ENCODE measurements at places on chromosomes 16 and 17.

DNA sequence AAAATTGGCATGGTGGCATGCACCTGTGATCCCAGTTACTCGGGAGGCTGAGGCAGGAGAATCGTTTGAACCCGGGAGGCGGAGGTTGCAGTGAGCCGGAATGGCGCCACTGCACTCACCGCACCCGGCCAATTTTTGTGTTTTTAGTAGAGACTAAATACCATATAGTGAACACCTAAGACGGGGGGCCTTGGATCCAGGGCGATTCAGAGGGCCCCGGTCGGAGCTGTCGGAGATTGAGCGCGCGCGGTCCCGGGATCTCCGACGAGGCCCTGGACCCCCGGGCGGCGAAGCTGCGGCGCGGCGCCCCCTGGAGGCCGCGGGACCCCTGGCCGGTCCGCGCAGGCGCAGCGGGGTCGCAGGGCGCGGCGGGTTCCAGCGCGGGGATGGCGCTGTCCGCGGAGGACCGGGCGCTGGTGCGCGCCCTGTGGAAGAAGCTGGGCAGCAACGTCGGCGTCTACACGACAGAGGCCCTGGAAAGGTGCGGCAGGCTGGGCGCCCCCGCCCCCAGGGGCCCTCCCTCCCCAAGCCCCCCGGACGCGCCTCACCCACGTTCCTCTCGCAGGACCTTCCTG lies at the start of gene HBQ1:
Gene HBQ1, plus strand, starts transcription at position 359 of the 575 bp plus-strand sequence. Its CDS starts 28 bp downstream, at position 387.
- no peak for DNase-seq

DNA sequence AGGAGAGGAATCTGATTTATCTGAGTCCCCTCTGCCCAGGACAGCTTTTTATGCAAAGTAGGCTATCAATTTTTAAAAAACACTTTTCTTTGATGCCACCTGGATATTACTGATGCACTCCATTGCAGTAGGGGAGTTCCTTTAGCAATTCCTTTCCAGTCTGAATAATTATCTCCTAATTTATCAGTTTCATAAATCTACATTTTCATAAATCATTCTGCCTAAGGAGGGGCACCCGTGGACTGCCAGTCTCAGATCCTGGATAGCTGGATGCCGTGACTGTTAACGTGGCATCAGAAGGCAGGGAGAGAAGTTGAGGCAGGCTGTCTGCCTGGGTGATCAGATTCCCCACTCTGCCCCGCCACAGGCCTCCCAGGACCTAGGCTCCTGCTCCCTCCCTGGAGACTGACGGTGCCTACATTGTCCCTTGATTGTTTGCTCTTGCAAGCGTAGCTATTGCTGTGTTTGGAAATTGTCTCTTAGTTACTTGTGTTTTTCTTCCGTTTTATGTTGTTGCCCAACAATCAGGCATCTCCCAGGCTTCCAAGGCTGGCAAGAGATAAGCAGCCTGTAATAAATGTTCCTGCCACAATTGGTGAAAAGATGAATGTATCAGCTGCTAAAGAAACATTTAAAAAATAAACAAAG lies 75.2 kb downstream of the KATNIP start:
- DNase-seq: no peak

GRCh38 chr16:8720080-8720966 lies 45.9 kb downstream of the ABAT start:
- DNase-seq: no peak

DNA sequence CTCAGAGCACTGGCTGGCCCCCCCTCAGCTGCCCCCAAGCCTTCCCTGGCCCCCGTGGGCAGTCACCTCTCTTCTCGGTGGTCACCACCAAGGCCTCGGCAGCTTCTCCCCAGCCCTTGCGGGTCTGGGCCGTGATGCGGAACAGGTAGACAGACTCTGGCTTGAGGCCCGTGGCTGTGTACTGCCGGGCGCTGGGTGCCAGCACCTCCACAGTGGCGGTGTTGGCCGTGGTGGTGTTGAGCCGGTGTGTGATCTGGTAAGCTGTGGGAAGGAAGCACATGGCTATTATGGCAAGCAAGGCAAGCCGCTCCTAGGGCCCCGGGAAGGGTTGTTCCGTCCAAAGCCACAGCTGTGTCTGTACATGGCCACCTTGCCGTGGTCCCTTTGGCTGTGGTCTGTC lies 78.4 kb upstream of the CDC42EP4 start:
- no peak for DNase-seq

GRCh38 chr16:74447578-74447977 lies 26.3 kb upstream of the CLEC18B start:
- no peak for DNase-seq

DNA sequence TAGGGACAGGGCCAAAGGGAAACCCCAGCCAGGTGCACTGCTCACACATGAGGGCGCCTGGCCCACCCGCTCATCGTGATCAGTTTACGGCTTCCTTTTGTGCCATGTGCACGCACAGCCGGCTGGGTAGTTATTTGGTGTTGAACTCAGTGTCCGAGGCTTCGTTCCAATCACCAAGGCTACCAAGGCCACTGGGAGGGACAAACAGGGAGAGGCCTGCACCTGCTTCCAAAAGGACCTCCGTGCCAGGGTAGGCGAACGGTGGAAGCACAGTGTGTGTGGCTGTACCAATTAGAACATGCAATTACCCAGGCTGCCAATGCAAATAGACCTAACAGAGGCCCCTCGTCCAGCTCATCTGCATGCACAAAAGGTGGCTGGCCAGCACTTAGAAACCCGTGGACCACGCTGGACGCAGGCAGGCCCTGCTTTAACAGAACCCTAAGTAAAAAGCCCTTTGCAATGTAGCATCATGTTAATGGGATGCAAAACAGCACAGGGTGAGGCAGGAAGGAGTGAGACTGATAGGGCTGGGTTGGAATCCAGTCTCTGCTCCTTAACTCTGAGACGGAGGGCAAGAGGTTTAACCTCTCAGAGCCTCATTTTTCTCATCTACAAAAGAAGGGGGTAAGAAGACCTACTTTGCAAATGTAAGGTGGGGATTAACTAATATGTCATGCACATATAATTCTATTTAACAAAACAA lies 204.0 kb downstream of the XYLT1 start:
- DNase-seq: no peak

DNA sequence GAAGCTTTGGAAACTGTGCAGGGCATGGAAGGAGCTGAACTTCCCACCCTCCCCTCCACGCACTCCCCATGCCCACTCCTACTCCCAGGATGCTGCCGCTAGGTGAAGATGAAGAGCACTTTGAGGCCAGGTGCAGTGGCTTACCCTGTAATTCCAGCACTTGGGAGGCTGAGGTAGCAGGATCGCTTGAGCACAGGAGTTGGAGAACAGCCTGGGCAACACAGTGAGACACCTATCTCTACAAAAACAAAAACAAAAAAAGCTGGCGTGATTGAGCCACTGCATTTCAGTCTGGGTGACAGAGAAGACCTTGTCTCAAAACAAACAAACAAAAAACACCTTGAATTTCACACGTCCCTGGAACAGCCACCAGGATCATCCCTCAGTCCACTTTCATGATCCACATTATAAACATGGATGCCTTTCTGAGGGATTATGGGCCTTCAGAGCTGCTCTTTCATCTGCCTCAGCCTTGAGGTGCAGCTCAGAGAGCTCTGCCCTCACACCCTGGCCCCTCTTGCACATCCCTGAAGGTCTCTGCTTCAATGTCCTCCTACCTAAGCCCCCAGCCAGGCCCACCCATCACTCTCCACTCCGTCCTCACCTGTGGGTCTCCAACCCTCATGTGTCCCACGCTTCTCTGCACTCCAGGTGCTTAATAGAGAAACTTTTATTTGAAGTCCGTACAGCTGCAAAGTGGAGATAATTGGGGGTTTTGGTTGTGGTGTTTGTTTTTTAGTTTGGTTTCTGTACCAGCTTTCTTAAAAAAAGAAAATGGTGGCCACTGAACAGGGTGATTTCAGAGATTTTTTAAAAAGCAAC lies 25.8 kb downstream of the PHB1 start:
- DNase-seq: no peak

DNA sequence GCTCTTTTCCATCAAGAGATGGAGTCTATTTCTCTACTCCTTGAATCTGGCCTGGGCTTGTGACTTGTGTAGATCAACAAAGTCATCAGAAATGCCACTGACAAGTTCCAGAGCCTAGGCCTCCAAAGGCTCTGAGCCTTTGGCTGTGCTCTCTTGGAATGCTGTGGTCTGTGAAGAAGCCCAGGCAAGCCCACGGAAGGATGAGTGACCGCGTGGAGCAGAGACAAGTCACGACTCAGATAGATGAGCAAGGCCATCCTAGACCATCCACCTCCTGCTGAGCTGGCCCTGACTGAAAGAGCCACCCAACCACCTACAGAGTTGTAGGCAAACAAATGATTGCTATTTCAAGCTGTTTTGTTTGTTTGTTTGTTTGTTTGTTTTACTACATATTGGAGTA lies 11.6 kb upstream of the ICAM2 start:
- no peak for DNase-seq

GRCh38 chr17:82863941-82864712 lies 24.3 kb upstream of the ZNF750 start:
- no peak for DNase-seq
